ENCODE measurements at places on chromosomes 3 and 15.

GRCh38 chr3:61560517-61561373, 626 bp upstream of the PTPRG start:
- peak; percentile 54 for DNase-seq

DNA sequence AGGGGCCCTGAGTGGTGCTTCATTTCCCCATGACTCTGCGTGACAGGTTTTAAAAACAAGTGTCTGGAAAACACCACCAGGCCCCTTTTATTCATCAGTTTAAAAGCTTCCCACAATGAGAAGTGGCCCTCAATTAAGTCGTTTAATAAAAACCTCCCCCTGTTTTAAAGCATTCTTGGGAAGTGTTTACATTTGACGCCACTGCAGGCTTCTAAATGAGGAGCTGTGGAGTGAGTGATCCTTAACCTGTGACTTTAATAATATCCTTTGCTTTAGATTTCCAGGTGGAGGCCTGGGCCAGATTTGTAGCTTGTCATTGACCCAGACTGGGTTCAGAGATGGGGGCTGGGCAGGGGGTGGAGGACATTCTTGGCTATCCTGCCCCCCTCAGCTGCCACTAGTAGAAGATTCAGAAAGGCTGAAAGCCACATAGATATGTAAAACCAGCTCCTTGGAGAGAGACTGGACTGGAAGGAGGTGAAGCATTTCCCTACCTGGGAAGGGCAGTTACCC, 11.3 kb downstream of the CGNL1 start:
- no peak for DNase-seq

DNA sequence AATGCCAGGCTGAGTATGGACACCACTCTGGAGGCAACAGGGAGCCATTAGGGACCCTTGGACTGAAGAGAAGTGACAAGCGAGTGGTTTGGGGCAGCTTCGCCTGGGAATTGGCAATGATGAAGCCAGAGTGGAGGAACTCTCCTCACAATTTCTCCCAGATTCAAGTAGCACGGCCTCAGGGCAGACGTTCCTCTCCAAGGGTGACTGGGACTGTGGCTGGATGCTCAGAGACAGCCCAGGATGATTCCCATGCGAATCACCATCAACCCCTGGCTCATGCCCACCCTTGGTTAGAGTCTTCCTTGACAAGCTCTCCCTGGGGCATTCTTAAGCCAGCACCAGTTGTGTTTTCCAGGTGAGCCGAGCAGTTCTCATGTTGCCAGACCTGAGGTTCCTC, 16.3 kb upstream of the DOCK3 start:
- DNase-seq = no peak

DNA sequence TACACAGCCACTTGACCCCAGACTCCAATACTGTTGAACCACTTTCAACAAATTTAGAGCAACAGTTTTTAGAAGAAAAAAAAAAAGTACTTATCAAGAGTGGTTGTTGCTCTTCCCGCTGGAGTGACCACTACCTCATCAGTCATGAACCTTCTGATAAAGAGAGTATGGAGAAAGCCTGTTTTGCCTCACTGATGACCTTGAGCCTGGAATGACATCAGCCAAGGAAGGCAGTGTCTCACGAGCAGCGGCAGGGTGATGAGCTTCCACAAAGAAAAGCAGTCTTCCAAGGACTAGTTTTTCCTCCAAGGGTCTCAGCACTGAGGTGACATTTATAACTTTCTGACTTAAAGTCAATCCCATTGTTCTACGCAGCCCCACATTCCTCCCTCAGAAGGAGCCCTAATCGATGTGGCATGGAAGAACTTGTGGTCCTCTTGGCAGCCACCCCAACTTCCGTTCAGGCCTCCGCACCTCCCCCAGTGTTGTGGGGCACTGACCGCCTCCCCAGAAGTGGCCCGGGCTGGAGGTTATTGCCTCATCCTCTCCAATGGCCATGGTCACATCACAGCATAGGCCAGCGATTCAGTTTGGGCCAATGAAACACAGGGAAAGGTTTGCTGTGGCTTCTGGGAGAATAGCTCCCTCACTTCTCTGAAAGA, 1.8 kb upstream of the CYP11A1 start:
- no peak for DNase-seq

GRCh38 chr15:28022181-28022580, 76.9 kb downstream of the OCA2 start:
- no peak for DNase-seq

GRCh38 chr3:139173372-139174108, 128.8 kb upstream of the PRR23C start:
- no peak for DNase-seq

DNA sequence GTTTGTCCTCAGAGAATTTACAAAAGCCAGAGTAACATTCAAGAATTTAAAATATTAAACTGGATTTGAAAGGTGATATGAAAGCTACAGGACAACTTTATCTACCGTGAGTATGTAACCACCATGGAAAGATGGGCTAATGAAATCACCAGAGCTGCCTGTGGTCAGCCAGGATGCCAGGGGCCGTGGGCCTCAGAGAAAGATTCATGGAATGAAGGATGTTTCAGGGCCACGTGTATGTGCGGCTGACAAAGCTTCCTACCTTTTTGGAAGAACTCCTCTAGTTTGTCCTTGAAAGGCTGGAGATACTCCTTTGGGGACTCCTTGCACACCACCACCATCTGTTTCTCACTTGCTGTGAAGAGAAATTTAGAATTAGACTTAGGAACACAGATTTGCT, 138.9 kb downstream of the GREM1 start:
- no peak for DNase-seq

DNA sequence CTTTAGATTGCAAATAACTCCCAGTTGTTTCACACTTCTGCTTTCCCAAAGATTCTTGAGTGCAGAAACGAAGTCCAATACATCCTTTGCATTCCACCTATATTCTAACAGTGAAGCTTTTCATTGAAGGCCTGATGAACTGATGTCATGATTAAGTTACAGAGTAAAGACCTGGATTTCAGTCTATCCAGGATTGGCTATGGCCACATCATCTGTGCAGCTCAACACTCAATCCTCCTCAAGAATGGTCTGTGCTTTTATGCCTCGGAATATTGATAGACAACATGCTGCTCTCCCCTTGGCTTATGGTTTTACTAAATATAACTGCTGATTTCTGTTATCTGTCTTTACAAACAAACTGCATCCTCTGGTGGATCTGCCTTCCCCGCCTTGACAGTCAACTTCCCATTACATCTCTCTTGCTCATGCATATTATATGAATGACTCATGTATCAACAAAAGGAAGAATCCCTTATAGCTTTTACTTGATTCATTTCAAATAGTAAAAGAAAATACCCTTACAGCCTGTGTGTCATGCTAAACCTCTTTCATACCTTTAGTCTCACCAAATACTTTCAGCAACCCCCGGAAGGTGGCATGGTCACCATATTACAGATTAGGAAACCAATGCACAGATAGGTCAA, 59.5 kb downstream of the SCN11A start:
- DNase-seq = no peak

- no peak for DNase-seq
Measured at GRCh38 chr15:77697893-77698292, 65.2 kb upstream of the LINGO1 start.

- no peak for DNase-seq
Measured at GRCh38 chr3:47645551-47645950, 66.9 kb upstream of the CSPG5 start.

DNA sequence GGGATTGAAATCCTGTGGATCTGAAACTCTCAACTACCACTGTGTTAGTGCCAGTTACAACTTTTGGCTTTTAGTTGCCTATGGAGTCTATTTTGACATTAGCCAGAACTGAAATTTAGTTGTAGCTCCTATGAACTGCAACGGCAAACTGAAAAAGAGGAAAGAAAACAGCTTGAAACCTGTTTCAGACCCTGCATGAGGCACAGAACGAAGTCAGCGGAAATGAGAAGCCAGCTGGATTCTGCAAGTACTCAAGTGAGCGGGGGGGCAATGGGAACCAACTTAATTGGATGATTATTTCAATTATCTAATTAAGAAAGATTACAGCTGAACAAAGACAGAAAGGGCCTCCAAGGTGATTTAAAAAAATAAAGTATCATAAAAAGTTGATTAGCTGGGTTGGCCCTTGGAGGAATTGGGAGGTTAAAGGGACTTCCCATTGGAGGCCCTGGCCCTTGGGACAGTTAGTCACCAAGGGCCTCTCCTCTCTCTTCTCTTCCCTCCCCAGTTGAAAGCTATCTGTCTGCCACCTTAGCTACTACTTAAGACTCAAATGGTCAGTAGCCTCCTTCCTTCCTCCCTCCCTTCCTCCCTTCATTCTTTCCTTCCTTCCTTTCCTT, 352.1 kb downstream of the SHQ1 start:
- no peak for DNase-seq

DNA sequence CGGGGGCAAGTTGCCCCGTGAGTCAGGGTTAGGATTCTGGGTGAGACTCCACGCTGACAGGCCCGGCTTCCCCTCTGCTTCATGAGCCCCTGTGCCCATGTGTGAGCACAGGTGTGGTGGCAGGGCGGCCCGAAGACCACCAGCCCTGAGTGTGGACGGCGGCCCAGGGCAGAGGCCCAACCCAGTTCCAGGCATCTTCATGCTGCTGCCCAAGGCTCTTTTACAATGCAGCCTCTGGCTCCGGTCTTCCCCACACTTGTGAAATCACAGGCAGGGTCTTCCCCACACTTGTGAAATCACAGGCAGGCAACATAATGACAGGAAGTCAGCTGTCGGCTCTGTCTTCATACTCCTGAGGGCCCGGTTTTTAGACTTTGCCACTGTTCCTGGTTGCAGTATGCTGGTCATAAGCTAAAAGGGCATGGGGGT, 78.8 kb downstream of the AAGAB start:
- DNase-seq = peak; percentile 38

DNA sequence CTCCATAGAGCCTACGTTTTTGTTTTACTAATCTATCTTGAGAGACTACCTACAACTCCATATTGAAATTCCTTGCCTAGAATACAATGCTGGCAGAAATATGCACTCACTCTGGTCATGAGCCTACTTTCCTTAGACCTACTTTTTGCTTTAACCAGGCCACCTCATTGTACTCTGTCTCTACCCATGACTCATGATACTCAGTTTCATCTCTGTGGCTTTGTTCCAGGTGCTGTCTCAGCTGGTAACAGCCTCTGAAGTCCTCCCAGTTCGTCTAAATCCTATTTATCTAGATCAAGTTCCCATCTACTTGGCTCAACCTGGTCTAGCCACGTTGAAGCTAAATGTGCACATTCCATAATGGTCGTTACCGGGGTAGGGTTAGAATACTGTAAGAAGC, 536.4 kb downstream of the RSL24D1 start:
- no peak for DNase-seq

DNA sequence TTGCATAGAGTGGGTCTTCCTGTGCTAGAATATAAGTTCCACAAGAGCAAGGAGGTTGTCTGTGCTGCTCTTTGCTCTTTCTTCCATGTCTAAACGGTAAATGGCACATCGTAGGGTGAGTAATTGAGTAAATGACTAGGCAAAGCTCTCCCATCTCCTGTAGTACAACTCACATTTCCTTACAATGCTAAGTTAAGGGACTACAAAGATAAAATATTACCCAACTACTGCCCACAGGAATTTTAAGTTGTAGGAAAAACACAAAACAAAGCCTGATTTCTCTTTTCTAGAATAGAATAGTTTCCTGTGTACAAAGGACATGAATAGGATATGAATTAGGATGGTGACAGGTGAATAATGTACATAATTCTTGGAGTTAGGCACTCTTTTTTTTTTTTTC, 19.9 kb upstream of the LRIG1 start:
- DNase-seq = no peak

- no peak for DNase-seq
Measured at GRCh38 chr15:43249236-43249635, 17.5 kb downstream of the TGM5 start.

GRCh38 chr15:82862886-82863285, 53.5 kb downstream of the WHAMM start:
- no peak for DNase-seq

DNA sequence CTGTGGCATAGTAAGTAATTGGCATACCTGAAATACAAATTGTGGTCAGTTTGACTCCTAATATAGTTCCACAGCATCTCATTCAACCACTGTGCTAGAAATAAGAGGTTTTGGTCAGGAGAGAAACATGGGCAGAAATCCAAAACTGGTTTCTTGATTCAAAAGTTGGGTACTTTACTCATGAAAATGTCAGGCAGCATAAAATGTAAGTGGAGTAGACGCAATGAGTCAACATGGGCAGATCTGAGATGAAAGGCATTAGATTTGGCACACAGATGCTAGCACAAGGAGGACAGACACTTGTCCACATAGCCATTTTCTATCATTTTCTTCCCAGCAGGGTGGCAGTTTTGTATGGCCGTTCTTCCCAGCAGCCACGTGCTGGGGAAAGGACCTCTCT, 255.8 kb upstream of the CDIN1 start:
- no peak for DNase-seq

DNA sequence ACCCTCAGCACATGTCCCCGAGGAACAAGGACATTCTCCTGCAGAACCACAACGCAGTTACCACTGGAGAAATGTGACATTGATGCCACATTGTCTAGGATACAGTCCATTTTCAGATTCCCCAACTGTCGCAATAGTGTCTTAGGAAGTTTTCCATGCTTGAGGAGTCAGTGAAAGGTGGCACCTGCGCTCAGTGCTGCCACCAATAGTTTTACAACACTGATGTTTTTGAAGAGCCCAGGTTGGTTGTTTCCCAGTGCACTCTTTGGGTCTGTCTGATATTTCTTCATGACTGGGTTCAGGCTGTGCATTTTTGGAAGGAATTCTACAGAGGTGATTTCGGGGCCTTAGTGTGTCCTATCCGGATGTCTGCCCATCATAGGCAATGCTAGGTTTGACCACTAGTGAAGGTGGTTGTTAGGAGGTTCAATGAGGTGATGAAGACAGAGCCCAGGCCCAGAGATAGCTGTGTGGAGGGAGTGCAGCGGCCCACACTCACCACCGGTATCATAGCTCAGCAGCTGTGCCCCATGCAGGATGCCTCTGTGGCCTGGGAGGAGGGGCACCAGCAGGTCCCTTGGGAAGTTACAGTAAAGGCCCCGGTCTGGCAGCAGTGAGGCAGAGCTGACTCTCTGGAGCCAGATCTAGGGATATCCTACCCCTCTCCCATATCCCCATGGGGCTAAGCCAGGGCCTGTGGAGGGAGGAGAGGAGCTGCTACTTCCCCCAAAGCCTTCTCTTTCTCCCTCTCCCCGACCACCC, 96.6 kb downstream of the DNAJB8 start:
- no peak for DNase-seq

DNA sequence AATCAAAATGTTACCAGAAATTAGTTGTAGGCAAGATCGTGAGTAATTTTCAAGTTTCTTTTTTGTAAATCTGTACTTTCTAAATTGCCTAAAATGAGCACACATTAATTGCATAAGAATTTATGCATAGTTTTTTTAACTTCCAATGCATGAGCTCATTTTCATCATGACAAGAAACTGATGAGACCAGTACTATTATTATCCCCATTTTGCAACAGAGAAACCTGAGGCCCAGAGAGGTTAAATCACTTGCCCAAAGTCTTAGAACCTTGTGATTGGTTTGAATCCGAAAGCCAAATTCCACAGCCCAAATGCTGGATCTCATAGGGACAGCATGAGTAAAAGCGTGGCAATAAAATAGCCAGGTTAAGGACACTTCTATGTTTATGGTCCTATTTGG, 274.7 kb downstream of the ERC2 start:
- DNase-seq = no peak

GRCh38 chr3:108183181-108183580, 39.0 kb downstream of the IFT57 start:
- no peak for DNase-seq
